EL (cell line): ENCODE measurements at places on chromosomes 2 and 18.

GRCh38 chr2:37459095-37459981, 114.9 kb downstream of the QPCT start:
- peak; percentile 81 for DNase-seq

DNA sequence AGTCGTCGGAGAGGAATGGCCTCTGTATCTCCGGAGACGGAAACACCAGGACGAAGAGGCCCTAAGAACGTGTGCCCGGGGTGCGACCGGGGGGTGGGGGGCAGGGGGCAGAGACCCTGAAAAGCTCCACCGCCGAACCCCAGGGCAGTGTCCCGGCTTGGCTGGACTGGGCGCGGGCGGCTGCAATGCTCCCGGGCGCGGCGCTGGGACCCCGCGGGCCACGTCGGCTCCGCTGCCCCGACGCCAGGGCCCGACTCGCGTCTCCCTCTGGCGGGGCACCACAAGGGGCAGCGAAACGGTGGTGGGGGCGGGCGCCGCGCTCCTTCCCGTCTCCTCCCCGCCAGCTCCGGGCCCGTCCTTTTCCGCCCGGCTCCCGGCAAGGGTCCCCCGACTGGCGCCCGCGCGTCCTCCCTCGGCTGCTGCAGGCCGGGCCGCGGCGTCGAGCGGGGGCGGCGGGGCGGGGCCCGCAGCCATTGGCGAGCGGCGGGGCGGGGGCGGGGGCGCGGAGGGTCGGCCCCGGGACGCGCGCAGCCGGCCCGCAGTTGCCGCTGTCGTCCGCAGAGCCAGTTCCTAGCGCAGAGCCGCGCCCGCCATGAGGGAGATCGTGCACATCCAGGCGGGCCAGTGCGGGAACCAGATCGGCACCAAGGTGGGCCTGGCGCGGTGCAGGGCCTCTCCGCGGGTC, at the start of gene TUBB6:
TSS of gene TUBB6 (plus strand) at position 541 of the 685 bp plus-strand sequence. CDS start at position 593, 52 bp downstream.
- DNase-seq: peak; percentile 89

DNA sequence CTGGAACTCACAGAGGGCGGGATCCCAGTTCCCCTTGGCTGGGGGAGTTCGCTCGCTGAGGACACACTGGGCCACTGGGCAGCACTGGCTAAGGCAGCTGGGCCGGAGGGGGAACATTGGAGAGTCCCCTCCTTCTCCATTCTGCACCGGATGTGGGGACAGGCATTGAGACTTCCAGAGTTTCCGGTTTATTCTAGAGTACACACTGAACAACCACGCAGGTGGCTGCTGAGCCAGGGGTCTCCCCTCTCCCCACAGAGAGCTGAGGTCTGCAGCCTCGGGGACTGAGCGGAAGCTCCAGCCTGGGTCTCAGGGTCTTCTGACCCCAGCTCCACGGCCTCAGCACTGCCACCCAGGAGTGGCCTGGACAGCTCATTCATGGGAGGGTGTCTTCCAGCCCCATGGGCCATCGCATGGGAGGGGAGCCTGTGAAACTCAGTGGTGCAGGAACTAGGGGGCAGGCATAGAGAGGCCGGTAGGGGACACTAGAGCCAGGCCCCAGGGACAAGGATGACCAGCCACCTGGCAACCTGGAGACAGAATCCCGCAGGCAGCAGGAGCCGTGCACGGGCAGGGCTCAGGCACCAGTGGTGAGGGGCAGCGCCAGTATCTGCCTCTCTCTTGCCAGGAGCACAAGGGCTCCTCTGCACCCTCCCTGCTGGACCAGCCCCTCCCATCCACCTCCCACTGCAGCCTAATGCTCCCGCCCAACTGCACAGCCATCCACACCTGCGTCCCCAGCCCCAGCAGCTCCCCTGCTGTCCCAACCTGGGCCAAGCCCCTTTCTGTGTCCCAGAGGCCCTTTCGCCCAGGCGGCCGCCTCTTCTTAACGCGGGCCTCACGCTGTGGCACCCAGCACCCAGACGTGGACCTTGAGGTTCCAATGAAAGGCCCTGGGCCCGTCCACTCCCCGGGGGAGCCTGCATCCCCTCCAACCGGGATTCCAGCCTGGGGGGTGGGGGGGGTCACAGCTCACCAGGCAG, 45.1 kb upstream of the GPC1 start:
- no peak for DNase-seq

DNA sequence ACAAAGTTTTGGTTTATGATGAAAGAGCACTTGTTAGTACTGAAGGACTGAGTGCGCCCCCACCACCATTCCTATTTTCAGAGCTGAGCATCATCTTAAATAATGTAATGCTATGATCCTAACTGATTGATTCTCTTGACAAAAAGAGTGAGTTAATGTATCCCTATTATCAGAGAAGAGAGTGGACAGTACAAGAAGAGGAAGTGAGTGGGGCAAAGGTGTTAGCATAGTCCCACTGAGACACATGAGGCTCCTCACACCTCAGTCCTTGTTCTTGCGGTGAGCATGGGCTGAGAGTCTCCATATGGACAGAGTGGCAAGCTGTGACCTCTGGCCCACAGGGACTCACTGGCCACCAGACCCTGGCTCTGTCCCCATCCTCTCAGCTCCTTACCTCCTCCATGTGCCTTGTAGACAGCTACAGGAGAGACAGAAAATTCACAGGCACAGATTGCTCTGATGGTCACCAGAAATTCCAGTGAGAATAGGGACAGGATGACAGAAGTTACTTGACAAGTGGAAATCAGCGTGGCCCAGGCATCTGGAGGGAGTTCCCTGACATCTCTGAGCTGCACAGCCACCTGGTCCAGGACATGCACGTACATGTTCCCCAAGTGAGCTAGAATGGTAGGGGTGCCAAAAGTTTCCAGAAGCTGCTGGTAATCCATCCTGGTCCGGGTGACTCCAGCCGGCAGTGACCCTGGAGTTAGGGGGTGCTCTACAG, 32.6 kb downstream of the NAPG start:
- no peak for DNase-seq

DNA sequence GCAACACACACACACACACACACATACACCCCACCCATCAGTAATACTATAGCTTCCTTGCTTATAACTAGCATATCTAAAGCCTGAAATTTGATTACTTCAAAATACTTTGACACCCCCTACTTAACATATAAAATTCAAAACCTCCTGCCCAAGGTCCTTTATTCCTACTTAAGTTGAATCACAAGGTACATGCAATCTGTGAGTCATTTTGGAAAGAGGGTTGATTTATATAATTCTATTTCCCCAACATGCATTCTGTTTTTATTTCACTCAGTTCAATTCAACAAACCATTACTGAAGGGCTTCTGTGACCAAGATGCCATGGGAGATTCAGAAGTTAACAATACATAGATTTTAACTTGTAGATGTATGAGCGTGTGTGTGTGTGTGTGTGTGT, 420.7 kb downstream of the METTL4 start:
- DNase-seq: no peak
